Immature natural killer cell (primary cell): ENCODE measurements at places on chromosomes 2 and 18. TPM values are rescaled to one million over a fixed set of nuclear protein-coding genes. Genes with fewer than 3 reads are reported as not detected.

DNA sequence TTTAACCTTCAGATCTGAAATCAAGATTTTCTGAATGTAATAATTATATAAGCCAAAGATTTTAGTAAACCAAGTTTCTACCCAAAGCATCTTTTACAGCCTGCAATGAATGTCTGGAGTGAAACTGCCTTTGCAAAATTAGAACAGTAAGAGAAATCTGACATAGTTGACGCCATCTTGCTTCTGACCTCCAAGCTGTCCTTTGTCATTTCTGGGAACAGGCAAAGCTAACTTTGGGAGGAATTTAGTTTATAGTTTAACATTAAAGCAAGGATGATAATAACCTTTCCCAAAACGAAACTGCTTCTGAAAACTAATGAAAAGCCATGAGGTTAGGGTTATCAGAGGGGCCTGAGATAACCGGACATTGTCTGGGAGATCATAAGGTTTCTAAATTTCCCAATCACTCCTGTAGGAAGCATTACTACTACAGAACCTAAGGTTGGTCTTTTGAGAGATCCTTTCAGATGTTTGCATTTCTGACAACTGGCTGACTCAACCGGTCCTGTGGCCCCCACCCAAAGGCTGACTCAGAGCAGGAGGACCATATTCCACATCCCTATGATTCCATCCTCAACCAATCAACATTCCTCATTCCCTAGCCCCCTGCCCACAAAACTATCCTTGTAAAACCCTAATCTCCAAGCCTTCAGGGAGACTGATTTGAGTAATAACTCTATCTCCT is 124.5 kb downstream of the TMEM131 start:
- DNase-seq: no peak

GRCh38 chr18:38539856-38540255 is 974.3 kb upstream of the CELF4 start:
- DNase-seq: no peak

DNA sequence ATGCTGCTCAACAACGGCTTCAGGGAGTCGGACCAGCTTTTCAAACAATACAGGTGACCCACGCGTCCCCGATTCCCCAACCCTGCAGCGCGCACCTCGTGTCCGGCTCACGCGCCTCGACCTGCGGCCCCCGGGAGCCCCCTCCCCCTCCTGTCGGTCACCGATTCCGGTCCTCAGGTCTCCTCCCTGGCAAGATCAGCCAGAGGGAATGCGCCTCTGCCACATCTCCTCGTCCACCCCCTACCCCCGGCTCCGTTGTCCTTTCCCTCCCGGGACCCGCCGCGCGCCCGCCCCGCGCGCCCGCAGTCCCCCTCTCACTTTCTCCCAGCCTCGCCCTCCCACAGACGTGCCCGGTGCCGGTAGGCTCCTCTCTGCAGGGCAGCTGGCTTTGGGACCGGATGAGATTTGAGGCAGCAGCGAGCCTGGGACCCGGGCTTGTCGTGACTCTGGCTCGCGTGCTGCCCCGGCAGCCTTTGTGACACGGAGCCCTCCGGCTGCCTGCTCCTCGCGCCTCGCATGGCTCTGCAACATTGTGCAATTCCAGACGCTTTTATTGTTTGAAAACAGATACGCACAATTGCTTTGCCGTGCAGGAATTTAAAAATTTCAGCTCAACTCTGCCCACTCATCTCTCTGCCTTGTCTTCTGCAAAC is 558 bp downstream of the TTC39C start:
- peak; percentile 48 for DNase-seq

- no peak for DNase-seq
Observed at GRCh38 chr18:5895299-5895875, at the start of gene TMEM200C. TMEM200C (minus strand) TSS chr18:5895522; CDS start chr18:5892063, 3,459 bp downstream.

SERPINB13 gene
- not detected for polyA plus RNA-seq

DNA sequence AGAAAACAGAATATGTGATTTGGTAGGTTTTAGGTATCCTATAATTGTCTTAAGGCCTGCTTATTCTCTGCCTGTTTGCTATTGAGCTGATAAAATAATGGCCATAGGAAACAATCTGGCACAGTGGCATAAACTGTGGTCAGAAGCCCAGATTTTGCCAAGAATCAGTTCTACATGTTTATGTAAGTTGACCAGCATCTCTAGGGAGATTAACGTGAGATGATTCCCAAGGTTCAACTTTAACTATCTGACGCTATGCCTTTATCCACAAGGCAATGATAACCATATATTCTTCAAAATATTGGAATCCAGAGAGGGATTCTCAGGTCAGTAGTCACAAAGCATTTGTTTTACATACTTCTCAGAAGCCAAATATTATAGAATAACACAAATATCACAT is 25.6 kb downstream of the AP1S3 start:
- DNase-seq: no peak

DNA sequence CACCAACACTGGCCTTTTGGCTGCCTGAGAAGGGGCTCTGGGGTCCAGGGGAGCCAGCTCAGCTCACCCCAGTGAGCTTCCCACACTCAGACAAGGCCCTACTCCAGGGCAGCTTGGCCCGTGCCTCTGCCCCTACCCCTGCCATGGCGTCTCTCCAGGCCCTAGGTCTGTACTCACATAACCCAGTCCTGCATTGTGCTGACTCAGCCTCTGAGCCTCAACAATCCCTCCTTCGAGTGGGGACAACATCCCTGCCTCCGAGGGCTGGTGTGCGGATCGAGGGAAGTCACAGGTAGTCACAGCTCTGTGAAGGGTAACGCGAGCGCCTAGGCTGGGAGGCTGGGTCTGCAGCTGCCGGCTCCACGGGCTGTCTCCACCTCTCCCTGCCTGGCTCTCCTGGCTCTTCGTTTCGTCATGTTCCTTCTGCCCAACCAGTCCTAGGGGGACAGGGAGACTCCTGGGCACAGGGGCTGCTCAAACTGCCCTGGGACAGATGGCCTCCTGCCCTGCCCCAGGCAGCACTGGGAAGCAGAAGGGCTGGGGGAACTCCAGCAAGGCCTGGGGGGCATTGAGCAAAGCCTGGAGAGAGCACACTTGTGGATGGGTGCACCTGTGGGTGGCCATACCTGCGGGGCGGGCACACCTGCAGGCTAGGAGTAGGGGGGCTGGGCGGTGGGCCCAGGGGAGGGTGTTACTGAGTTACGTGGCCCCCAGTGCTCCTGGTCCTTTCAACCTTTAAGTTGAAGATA is 74.6 kb downstream of the RRM2 start:
- DNase-seq: no peak

- no peak for DNase-seq
Observed at GRCh38 chr2:57453945-57454344, 592.7 kb upstream of the VRK2 start.

DNA sequence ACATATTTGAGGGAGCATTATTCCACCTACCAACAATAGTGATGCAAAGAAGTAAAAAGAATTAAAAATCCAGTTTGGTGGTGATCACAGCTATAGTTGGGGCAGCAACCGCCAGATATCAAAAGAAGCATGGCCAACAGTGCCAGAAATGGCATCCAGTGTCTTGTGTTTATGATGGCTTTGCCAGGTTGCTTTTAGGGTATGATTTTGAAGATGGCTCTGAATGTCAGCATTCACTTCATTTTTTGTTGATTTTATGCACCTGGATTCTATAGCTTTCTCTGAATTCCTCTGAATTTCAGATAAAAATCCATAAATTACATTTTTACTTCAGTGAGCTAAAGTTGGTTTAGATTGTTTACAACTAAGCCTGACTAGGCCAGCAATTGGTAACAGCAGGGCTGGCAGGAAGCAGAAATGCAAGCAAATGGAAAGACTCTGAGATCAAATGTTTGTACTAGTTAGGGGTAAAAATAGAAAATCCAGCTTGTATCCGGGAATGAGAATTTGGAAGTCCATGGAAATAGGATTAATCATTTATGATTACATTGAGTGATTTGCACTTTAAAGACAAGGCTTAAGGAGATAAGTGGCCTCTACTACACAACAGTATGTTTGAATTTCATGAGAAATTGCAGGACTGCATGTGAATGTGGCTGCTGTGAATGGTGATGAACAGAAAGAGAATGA is 40.4 kb downstream of the COL3A1 start:
- no peak for DNase-seq

GRCh38 chr2:102106133-102106556 is 36.4 kb upstream of the IL1R1 start:
- no peak for DNase-seq
